Stimulated activated CD8-positive, alpha-beta memory T cell treated with anti-CD3 and anti-CD28 coated beads, Interleukin-15, amount 100 ng/mL, for 48 hours (primary cell): ENCODE measurements at places on chromosomes 3 and 15.

GRCh38 chr15:75721923-75722870, 9.5 kb upstream of the CSPG4 start:
- no peak for DNase-seq

GRCh38 chr3:123042413-123042812, 14.8 kb upstream of the SEMA5B start:
- no peak for DNase-seq

DNA sequence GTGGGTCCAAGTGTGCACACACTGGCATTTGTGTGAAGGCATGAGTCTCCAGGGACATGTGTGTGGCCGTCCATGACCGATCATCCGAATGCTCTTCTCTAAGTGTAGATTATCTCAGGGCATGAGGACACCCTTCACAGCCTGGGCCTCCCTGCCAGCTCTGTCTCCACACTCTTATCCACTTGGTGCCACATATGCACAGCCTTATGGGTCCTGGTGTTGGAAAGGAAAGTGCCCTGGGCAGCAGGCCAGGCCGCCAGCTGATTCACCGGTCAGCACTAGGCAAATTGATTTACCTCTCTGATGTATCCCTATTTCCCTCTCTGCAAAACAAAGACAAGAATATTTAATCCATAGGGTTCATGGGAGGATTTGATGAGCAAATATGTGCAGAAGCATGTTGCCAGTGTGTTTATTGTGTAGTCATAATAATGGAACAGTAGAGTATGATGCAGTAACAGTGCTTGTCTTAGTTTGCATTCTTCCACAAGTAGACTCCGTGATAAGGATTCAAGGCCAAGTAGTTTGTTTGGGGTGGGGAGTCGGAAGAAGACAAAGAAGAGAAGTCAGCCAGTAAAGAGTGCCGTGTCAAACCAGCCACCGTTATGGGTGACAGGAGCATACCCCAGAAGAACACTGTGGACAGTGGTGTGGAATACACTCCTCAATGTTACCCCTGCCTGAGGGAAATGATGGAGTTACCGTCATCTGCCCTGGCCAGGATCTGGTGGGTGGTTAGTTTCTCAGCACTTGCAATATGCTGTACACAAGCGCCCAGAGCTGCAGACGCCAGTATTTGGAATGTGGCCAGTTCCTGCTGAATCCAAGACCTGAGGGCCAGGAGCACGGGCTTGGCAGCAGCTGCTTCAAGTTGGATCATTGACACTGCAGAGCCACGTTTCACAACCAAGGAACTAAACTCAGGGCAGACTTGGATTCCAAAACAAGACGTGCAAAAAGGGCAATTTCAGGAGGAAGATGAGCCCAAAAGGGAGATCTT, 85.1 kb downstream of the MTHFS start:
- no peak for DNase-seq

GRCh38 chr3:25139267-25139666, 288.8 kb upstream of the RARB start:
- DNase-seq, result no peak

DNA sequence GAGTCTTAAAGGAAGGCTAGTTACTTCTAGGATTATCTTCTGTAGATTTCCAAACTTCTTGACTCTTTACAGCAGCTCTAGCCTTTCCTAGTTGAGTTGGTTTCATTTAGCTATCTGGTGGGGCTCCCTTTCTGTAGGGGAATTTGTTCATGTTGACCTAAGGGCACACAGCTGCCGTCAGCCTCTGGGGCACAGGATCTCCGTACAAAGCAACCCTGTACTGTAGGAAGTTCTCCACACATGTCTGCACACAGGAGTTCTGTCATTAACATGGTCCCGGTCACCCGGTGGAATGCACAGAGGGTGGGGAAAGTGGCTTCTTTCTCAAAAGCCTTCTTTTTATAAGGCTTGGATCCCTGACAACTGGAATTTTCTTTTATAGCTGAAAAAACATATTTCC, 88.7 kb upstream of the TNIK start:
- no peak for DNase-seq

GRCh38 chr15:33369941-33370622, 59.3 kb downstream of the RYR3 start:
- DNase-seq, result no peak

DNA sequence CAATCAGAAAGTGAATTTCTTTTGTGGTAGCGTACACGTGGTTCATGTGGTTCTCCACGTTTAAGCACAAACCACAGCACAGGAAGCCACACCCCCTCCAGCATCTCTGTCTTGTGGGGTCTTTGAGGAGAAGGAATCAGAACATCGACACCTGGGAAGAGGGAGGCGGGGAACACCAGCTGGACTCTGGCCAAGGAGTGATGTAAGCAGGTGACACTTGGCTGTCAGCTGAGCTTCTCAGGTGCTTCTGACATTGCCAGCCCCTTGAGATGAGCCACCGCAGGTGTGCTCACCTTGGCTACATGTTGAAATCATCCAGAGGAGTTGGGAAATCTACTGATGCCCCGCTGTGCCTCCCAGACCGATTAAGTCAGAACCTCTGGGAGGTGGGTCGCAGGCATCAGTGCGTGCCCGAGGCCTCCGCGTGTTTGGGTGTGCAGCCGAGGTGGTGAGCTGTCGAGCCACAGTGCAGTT, 85.0 kb downstream of the FAM81A start:
- DNase-seq, result no peak

DNA sequence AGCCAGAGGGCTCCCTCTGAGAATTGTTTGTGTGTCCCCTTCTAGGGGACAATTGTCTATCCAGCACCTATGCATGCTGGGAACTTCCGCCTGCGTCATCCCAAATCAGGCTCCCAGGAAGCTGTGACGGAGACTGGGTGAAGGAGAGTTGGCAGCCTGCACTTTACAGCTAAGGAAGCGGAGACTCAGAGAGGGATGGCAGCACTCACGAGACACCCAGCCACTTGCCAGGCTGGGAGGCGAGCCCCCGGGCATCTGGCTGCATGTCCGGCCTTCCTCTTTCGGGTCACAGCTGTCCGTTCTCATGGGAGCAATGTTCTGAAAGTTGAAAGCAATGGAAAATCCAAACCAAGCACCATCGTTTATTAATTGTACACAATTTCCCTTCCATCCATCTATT, 45.5 kb upstream of the SLC6A11 start:
- no peak for DNase-seq

GRCh38 chr3:45057557-45057956, 31.5 kb downstream of the CLEC3B start:
- DNase-seq, result no peak

DNA sequence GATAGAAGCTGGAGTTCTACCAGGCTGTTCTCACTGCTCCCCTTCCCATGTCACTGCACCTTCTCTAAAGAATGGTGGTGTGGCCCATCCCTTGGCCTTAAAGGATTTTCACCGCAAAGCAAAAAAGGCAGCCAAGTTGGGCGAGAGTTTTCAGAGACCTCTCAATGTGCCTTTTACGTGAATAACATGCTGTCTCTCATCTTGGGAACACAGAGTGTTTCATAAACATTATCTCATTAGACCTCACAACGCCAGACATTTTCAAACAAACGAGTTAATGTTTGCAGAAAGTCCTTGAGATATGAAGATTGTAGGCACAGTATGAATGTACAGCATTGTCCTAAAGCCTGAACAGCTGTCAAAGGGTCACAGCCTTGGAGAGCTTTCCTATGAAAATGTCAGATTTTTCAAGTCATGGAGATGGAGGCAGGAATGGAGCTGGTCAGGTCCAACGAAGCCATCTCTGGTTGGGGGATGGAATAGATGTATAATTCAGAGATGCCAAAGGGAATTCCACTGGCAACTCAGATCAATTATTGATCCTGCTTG, 21.3 kb downstream of the TM4SF1 start:
- no peak for DNase-seq

- DNase-seq, result no peak
These were observed 69.3 kb downstream of the SMARCC1 start for GRCh38 chr3:47712398-47712797.

- no peak for DNase-seq
These were observed 137.1 kb downstream of the CBLB start for GRCh38 chr3:105731686-105732085.

DNA sequence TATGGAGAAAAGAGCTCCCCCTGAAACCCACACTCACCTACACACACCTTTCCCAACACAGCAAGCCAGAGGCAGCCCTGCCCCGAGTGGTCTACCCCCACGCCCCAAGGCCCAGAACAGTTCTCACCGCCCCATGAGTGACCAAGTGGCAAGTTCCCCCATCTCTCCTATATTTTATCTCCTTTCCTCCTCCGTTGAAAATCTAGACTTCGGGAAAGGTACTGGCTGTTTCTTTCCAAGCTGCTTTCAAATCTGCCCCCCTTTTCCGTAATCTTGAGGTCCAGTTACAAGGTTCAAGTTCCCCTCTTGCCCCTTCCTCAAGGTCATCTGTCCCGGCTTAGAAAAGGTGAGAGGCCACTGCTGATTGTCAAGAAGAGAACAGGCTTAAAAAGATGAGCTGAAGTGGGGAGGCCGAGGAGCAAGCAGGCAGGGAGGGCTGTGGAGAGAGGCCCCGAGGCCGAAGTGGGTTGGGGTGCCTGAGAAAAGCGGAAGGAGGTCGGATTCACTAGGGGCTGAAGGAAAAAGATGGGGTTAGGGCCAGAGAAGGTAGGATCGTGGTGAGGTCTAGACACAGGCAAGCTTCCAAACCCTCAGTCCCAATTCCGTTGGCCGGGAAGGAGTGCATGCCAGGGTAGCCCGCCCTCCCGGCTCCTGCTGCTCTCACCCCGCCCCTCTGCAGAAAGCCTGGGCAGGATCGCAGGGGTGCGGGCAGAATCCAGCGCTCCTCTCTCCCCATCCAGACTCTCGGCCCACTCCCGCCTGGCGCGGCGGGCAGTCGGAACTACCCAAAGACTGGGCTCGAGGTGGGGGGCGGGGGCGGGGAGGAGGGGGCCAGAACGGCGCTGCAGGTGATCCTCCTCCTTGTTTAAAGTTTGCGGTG, 1.7 kb downstream of the SEMA5B start:
- no peak for DNase-seq

GRCh38 chr15:85312486-85312885, 67.9 kb upstream of the AKAP13 start:
- no peak for DNase-seq

DNA sequence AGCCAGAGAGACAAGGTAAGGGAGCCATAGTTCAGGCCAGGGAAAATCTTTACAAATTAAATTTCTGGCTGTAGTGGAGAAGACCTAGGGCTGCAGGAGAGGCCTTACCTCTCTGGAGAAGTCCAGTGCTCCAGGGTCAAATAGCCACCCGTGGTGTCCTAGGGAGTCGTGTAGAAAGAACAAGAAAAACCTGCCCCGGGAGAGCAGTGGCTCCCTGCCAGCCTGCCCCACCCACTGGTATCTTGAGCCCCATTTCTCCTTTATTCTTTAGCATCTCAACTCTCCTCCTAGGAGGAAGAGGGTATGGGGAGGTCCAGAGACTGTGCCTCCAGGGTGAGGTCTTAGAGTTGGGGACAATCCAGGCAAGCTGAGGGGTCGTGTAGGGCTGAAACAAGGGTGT, 32.1 kb upstream of the NTRK3 start:
- DNase-seq, result no peak

DNA sequence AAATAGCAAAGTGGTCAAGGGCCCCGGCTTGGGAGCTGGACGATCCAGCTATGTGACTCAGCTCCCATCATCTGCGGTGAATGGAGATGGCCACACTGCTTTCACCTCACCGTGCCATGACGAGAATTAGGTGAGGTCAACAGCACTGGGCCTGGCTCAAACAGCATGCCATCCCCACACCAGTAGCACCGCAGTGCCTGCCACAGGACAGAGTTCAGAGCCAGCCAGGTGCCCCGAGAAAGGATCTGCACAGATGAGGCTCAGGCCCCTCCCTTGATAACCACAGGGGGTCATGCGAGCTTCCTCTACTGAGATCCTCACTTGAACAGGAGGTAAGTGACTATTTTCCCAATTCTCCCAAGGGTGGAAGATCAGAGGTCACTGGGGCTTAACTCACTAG, 29.4 kb downstream of the ZXDC start:
- no peak for DNase-seq

GRCh38 chr3:105527949-105528348, 161.2 kb downstream of the ALCAM start:
- no peak for DNase-seq

DNA sequence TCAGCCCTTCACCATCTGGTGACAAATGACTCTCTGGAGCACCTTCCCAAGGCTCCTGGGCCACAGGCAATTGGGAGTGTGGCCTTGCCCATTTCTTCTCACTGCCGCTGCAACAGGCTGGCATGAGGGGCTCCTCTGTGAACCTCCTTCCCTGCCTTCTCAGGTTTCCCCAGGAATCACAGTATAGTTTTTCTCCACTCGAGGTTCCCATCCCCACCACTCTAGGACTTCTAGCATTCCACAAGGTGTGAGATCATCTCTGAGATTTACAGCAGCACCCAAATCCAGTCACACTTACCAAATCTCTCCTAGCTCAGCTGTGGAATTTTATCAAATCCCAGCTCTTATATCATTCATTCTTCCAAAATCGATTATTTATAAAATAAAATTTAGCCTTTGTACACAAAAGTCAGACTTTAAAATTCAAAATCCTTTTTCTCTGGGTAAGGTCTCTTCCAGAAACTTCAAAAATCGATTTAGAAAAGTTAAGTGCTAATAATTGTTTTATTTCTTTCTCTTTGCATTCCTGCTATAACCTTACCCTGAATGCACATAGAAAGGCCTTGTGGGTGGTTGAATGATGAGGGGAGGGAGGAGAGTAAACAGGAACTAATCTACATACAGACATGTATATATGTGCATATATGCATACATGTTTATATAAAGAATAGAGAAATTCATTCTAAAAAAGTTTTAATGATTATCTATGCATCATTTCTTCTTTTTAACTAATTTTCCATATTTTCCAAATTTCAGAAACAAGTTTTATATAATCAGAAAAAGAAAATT, 18.9 kb upstream of the ATP13A4 start:
- DNase-seq, result no peak

- no peak for DNase-seq
These were observed 214.5 kb downstream of the XXYLT1 start for GRCh38 chr3:195056506-195056905.

DNA sequence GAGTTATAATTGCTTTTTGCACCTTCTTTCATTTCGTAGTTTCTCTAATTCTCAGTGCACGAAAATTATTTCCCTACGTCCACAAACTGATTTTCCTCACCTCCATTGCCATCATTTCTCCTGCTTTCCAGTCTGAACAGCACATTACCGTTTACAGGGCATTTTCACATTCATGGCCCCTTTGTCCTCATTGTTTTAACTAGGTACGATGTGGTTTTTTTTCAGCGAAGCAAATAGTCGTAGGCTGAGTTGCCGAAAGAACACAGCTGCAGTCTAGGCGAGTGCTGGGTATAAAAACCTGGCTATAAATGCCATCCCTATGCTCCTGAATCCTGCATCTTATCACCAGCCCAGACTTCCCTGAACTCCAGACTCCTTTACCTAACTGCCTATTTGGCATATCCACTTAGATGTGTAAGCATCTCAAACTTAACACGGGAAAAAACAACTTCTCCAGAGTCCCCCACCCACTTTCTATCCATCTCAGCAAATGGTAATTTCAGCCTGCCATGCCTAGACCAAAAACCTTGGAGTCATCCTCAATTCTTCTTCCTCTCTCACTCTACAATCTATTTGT, 691 bp upstream of the FSIP1 start:
- no peak for DNase-seq
